ENCODE measurements at places on chromosomes 2 and 18.

DNA sequence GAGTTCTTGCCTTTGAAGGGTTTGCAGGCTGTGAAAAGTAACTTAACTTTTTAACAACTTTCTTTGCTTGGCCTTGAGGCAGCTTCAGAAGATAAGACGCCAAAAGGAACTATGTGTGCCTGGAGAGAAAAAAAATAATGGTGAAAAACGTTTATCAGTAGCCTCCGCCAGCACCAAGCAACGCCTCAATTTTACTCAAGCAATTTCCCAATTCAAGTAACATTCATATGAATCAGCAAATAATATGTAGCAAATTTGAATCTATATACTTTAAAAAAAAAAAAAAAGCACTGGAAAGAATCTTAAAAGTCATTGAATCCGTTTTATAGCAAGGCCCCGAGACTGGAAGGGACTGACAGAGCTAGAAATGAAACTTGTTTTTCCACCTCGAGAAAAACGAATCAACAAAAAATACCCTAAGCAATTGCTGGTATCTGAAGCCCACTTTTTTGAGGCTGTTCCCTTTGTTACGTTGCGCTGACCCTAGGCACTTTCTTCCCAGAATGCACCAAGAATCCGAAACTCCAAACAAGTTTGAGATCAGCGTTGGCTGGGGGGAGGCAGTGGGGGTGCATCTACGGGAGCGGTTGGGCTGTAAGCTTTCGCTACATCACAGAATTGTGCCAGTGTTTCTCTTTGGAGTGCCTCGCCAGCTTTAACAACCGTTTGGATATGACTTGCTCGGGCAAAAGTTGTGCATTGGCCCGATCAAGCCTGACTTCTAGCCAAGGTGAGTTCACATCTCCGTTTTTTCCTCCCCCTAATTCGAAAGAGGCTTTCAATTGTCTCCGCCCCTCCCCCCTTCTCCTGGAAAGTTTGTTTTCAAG lies 2.7 kb upstream of the TGIF1 start:
- DNase-seq = no peak

GRCh38 chr2:166388481-166389070 lies 12.8 kb upstream of the SCN9A start:
- no peak for DNase-seq

DNA sequence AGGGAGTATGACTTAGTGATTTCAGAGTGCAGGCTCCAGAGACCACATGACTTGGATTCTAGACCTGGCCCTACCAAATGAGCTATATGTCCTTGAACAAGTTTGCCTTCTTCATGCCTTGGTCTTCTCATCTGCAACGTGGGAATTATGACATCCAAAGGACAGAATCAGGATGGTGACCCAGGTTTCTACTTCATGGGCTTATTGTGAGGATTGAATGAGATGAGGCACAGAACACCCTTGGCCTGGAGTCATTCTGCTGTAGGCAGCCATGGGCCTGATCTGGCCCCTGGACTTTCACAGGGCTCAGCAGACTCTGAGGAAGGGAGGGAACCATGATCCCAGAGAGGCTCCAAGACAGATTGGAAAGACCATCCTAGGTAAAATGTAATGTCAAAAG lies 85.6 kb upstream of the HAAO start:
- no peak for DNase-seq

DNA sequence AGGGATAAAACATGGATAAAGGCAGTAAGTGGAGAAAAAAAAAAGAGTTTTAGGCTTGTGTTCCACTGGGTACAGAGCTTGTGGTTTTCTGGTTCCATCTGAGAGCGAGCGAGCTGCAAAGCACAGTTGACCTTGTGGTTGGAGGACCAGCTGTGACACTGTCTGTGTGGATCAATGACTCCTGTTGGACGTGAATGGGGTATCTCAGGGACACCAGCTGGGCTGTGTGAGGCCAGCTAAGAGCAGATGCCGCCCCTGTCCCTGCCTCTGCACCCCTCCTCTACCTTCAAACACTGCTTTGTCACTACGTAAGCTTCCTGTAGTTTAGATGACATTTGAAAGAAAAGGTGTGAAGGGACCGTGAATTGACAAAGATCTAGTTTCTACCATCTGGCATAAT lies 67.8 kb downstream of the QPCT start:
- DNase-seq = no peak

- no peak for DNase-seq
Measured at GRCh38 chr2:43125090-43125998, 101.1 kb downstream of the ZFP36L2 start.

- no peak for DNase-seq
Measured at GRCh38 chr2:115460008-115460407, 1017.6 kb downstream of the DPP10 start.

DNA sequence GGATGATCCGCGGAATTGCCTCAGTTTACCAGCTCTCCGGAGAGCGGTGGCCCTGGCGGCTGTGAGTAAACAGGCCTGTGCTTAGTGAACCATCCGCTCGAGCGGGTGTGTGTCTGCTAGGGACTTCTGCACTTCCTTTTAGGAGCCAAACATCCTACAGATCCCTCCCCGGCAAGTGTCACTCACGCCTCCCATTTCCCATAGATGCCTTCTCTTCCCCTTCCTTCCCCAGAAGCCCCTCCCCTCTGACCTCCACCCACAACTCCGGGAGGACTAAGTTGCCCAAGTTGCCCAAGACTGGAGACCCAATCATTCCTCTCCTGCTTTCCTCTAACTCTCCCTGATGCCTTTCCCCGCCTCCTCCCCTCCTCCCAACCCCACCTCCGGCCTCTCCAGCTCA lies 2.9 kb downstream of the C1QL2 start:
- DNase-seq = no peak

Measured in activated CD8-positive, alpha-beta memory T cell treated with anti-CD3 and anti-CD28 coated beads for 48 hours (primary cell).